Esophagus mucosa (tissue), 1 donor: ENCODE measurements at places on chromosomes 5 and 9.

DNA sequence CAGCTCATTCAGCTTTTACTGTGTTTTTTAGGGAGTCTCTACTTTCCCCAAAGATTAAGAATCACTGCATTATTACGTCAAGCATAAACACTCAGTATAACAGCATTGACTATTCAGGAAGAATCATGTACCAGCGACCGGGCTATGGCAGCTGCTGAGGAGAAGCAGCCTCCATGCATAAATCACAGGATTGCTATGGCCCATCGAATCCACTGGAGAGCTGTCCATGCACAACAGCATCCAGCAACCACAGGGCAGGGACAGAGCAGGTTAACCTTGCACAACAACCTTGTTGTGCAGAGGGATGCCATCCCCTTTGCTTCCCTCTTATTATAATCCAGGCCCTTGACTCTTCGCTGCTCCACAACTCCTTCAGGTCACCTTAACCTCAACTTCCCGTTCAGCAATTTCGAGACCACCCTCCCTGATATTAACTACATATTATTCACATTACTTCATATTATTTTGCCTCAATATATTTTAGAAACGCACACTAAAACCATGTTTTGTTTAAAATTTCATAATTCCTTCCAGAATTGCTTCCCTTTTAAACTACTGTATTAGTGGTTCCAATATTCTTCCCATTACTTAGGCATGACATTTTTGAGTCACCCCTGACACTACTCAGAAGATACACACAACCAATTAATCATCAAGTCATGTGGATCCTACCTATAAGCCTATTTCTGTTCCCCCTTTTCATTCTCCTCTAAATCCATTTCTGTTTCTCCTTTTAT, 991 bp downstream of the IARS1 start:
- ATAC-seq, result peak; percentile 41

- ATAC-seq, result no peak
Measured at GRCh38 chr9:5918460-5918859, 27.8 kb downstream of the MLANA start.

DNA sequence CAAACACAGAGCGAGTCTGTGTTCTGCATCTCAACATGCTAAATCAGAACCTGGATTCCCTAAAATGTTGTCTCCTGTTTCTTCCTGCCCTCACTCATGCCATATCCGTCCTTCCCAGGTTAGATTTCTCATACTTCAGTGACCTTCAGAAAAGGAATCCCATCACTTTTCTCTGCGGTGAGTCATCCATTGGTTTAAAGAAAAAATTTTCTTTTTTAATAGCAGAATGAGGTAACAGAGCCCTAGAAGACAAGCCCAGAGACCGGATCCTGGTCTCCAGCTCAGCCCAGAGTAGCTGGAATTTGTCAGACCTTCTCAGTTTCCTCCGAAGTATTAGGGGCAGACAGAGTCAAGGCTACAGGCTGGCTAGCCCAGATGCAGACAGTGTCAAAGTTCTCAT, 143.2 kb upstream of the DMRT1 start:
- ATAC-seq, result no peak

- no peak for ATAC-seq
Measured at GRCh38 chr9:126852086-126852688, 8.3 kb upstream of the ZBTB34 start.

- no peak for ATAC-seq
Measured at GRCh38 chr5:113922343-113922742, 408.8 kb downstream of the YTHDC2 start.

GRCh38 chr5:106962464-106963230, 708.1 kb downstream of the EFNA5 start:
- no peak for ATAC-seq

- ATAC-seq, result no peak
Measured at GRCh38 chr5:173512637-173513435, 103.6 kb downstream of the BOD1 start.

DNA sequence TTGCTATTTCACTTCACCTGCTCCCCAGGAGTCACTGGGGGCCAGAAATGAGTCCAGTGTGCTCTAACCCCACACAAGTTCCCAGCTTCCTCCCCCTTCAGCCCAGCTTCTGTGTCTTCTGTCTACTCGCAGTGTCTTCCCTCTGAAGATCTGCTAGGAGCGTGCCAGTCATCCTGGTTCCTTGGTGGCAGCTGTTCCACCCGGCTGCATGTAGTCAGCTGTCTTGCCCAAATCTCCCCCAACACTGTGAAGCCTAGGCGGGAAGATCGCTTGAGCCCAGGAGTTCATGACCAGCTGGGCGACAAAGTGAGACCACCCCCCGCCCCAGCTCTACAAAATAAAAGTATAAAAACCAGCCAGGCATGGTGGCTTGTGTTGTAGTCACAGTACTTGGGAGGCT, 154.0 kb downstream of the GDNF start:
- no peak for ATAC-seq

- peak; percentile 63 for ATAC-seq
Measured at GRCh38 chr9:127451858-127452656, 747 bp downstream of the LRSAM1 start.

- peak; percentile 90 for ATAC-seq
Measured at GRCh38 chr9:1612886-1613285, 402.3 kb upstream of the SMARCA2 start.

DNA sequence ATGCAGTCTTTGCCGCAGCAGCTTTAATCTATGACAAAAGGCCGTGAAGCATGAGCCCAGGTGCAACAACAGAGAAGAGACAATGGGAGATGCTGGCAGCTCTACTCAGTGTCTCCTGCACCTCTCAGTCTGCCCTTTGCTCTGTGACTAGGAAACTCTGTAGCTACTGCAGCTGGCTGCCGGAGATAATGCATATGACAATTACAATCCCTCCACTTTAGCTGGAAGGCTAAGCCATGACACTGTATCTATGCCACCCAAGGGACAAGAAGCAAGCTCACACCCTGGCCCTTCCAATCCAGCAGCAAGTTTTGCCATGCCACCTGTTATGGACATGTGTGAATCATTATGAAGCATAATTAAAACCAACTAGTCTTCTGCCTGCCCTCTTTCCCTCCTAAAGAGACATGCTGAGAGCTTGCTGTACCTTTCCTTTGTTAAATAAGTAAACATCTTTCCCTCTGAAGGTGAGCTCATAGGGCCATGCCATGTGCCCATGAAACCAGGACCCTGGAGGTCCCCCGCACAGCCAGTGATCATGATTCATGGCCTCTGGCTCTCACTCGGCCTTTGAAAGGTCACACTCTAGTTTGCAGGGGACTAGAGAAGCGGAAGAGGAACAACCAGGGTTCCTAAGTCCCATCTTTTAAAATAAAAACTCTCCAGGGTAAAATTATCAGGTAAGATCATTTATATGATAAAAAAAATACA, 219.4 kb downstream of the SPOCK1 start:
- ATAC-seq, result no peak
